ENCODE measurements at places on chromosomes 4 and X.

GRCh38 chr4:156643826-156644225 is 327.8 kb downstream of the PDGFC start:
- no peak for DNase-seq

DNA sequence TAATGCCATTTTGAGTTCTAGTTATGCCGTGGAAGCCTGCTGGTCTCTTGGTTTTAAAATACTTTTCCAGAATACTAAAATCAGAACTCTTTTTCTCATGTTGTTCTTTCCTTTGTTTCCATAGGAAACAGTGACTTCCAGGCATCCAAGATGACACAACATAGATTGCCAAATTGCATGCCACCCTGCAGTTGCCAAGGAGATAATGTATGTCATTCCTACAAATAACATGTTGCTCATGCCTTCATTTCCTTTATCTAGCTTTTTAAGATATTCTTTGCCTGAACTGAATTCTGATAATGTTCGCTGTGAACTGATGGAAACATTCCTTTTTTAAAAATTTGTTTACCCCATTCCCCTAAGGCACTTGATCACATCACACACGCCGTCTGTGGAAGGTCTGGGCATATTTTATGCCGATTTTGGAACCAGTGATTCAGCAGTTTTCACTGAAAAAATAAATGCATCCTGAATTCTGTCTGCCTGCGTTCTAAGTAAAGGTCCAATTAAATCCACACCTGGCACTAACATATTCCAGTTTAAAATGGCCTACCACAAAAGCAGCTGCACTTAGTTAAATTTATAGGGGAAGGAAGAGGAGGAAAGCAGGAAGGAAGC is 38.0 kb upstream of the COX7B2 start:
- no peak for DNase-seq

- DNase-seq = no peak
Measured at GRCh38 chr4:83625821-83626220, 89.9 kb downstream of the GPAT3 start.

DNA sequence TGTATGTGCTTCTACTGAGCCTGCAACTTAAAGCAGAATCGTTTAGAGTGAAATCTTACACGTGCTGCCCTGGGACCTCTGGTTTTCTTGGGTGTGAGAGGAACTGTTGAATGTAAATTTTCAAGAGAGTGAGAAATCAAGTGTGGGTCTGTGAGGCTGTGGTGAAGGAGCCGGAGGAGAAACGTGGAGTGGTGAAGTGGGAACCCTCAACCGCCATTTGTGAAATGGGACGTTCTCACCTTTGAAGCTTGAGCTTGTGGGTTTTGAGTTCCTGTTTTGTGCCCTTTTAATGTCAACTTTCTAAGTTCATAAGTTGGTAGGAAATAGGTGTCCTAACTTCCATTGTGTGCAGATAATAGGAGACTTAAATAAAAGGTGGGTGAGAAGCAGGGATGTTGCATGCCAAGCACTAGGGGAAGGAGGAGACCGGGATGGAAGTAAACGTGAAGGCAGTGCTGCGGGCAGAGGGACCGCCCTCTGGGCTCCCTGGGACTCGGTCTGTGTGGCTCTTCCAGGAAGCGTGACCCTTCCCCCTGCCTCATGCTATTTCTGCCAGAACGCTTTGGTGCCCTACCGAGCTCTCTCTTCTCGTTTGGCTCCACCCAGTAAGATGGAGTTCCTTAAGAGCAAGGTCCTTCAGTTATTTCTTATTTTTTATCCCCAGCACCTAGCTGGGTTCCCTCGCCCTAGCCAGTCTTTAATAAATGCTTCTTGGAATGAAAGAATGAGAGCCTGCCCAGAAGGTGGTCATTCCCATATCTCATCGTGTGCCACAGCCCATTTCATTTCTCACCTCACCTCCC is 56.0 kb downstream of the TMEM131L start:
- DNase-seq = peak; percentile 22

- DNase-seq = no peak
Measured at GRCh38 chr4:114019969-114020358, 40.5 kb upstream of the ARSJ start.

GRCh38 chrX:110108381-110108821 is 105.5 kb downstream of the TMEM164 start:
- DNase-seq = no peak

- no peak for DNase-seq
Measured at GRCh38 chr4:7806338-7807090, 133.1 kb downstream of the AFAP1 start.

GRCh38 chr4:5184606-5185005 is 133.3 kb downstream of the STK32B start:
- no peak for DNase-seq

DNA sequence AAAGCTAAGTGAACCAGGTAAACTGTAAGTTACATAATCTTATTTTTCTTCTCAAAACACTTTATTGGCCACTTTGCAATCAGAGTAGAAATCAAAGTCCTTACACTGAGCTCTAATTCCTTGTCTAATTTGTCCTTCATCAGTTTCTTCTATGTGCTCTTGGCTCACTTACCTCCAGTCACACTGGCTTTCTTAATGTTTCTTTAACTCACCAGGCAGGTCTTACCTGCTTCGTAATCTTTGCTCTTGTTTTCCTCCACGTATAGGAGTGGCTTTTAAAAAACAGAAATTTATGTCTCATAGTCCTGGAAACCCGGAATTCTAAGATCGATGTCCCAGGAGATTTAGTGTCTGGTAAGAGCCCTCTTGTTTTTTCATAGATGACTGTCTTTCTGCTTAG is 1462.1 kb downstream of the FSTL5 start:
- no peak for DNase-seq

GRCh38 chr4:6541789-6542188 is 33.2 kb upstream of the MAN2B2 start:
- DNase-seq = no peak

- DNase-seq = no peak
Measured at GRCh38 chrX:55839485-55839884, 121.9 kb downstream of the RRAGB start.

DNA sequence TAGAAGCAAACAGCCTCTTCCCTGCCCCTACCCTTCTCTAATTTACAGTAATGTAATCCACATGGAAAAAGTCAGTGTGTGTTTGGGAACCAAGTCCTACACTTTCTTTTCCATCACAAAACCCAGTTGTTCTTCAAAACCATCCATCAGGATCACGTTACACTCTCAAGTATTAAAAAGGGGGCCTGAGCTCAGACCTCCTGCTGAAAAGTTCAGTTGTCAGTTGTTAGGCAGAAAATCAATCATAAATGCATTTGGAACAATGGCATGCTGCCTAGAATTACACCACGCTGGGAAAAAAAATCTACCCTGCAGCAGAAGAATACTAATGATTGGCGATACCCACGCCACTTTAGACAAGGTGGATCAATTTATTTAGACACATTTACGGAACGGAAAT is 236.5 kb downstream of the PARM1 start:
- DNase-seq = no peak

DNA sequence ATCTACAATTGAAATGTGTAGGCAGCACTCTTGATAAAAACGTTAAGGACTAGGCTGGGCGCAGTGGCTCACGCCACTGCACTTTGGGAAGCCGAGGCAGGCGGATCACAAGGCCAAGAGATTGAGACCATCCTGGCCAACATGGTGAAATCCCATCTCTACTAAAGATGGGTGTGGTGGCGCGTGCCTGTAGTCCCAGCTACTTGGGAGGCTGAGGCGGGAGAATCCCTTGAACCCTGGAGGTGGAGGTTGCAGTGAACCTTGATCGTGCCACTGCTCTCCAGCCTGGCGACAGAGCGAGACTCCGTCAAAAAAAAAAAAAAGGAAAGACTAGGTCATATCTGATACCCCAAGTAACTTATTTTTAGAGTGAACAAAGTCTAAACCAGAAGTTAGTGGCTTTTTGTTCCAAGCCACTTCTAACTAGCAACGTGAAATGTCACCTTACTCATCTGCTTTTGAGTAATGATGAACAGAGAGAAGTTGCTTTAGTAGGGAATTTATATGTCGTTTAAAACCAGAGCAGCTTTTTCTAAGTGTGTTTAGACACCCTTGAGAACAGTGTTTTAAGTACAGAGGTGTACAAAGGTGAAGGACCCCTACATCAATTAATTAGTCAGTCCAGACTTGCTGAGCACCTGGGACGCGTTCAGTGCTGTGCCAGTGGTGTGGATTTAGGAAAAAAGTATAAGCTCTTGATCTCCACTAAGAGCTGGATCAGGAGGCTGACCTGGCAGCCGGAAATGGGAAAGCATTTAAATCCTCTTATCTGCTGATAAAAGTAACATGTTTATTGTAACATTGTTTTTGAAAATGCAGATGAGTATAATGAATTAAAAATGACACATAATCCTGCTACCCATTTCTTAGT is 23.5 kb downstream of the SPRY1 start:
- DNase-seq = no peak

DNA sequence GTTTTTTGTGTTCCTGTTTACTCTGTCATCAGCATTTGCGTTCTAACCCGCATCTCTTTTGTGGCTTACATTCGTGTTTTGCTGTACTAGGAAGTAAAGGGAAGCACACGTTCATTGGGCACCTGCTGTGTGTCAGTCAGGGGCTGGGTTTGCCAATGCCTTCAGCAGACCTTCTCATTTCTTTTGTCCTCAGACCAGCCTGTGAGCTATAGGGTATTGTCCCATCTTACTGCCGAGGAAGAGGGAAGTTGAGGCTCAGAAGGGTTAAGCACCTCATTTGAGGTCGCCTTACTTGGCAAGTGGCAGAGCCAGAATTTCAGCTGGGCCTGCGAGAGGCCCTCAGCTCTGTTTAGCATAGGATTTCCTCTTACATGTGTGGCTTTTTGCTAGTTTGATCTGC is 8.7 kb downstream of the TBC1D14 start:
- DNase-seq = no peak

DNA sequence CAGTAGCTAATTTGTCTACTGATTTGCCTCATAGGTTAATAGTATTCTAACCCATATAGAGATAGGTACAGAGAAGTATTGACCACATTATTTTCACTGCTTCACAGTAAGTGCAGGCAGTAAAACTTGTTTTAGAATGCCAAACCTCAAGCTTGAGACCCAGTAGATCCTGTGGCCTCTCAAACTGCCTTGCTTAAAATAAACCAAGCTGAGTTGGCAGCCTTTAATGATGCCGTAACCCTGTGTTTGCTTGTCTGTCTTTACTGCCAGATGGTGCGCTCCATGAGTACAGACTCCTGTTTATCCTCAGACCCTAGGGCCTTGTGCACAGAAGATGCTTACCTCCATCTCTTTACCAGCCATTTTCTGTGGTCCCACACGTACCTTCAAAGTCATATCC is 50.8 kb downstream of the ANXA3 start:
- DNase-seq = no peak

- no peak for DNase-seq
Measured at GRCh38 chr4:76489686-76490161, 54.7 kb downstream of the SHROOM3 start.

GRCh38 chr4:3291969-3292570 is 751 bp upstream of the RGS12 start:
- DNase-seq = no peak

GRCh38 chr4:125483278-125483677 is 168.5 kb downstream of the FAT4 start:
- no peak for DNase-seq

DNA sequence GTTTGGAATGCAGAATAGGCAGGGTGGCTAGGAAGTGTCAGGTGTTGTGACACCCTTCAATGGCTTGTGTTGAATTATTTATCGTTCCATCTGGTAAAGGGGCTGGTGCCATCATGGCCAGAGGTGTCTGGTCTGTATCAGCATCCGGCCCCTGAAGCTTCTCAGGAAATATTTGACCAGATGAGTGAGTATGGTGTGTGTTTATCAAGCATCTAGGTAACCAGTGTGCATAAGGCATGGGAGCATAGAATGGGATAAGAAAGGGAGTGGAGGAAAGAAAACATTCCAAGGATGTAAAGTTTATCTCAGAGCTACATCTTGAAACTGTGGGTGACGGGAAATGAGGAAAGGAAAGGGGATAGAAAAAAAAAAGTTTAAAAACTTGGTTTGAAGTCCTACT is 109.4 kb downstream of the KLHL4 start:
- no peak for DNase-seq

DNA sequence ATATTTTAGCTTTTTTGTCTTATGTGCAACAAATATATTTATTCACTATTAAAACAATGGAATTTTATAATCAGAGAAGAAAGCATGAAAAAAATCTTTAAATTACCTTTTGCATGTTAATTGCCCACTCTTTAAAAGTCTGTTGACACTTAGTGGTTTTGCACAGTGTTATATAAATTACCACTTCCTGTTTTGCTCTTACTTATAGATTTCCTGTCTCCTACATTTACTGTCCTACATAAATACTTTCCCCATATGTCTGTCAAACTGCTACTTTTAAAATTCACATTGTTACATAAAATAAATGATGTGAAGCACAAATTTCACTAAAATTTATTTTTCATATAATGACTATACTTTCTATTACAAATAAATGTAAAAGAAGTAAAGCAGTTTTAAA is 161.1 kb upstream of the NDST4 start:
- no peak for DNase-seq

GRCh38 chrX:2383735-2384134 is 117.0 kb downstream of the DHRSX start:
- DNase-seq = no peak

DNA sequence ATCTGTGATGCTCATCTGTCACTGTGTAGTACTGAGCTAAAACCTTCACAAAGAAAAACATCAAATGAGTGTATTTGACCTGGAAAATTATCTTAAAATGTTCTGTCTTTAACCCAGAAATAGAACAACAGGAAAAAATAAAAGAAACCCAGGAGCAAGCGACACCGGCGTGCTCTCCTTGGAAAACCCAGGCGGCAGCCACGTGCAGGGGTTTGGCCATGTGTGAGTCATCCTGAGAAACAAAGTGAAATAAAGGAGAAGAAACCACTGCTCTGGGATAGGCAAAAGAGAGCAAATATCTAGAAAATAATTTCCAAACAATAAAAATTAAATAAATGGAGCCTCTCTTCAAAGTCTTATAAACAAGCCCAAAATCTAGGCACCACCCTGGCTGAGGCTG is 20.0 kb upstream of the TMEM128 start:
- no peak for DNase-seq

- no peak for DNase-seq
Measured at GRCh38 chr4:2686379-2687265, 69.5 kb downstream of the TNIP2 start.

DNA sequence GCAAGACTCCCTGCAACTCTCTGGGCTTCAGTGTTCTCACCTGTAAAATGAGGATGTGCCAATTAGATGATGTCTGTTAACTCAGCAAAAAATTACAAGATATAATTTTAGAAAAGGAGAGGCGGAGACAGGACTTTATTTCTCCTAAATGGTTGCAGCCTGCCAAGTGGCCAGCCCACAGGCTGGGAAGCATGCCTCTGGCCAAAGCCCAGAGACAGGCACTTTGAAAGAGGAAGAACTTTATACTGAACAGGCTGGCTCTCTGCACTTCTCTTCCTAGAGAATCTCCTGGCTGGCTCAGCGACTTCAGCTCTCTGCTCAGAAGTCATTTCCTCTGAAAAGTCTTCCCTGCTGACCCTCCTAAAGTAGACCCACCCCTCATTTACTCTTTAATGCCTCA is 3.7 kb downstream of the PRDM5 start:
- DNase-seq = no peak

GRCh38 chr4:41179498-41180195 is 34.7 kb downstream of the APBB2 start:
- no peak for DNase-seq

GRCh38 chr4:25911356-25911755 is 2.7 kb upstream of the SMIM20 start:
- no peak for DNase-seq
